Activated CD4-positive, alpha-beta T cell treated with anti-CD3 and anti-CD28 coated beads for 4 hours (primary cell): ENCODE measurements at places on chromosomes 7 and 10.

GRCh38 chr10:72081210-72081609 lies 7.1 kb downstream of the SPOCK2 start:
- no peak for DNase-seq

- no peak for DNase-seq
Observed at GRCh38 chr7:20798694-20799121, 12.0 kb upstream of the SP8 start.

GRCh38 chr7:4641667-4642467 lies 40.2 kb upstream of the FOXK1 start:
- DNase-seq = peak; percentile 96

DNA sequence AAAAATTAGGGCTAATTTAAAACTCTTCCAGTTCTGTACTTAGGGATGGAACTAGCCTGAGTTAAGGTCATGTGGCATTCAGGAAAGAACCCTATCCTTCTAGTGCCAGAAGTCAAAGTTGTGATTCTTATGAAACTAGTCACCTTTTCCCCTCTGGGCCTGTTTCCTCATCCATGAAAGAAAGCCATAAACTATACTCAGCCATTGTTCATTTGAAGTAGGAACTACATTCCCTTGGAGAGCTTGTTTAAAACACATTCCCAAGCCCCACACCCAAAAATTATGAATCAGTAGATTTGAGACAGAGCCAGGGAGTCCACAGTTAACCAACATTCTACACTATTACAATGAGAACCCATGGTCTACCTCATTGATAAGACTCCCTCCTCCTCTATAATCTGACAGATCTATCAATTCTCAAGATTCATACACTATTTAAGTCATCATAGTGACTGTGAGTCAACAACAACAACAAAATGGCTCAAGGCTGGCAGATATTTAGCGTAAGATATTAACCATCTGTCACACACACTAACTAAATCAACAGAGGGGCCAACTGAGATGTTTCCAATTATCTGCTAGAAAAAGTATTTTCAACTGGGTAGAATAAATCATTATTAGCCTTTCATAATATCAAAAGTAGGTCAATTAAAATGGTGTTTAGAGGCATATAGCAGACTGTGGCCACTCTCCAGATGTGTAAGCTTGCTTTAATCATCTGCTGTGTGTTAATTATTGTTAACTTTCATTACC lies 102.3 kb downstream of the SLC25A13 start:
- no peak for DNase-seq

GRCh38 chr7:24825931-24826661 lies 68.8 kb upstream of the GSDME start:
- DNase-seq = no peak

- no peak for DNase-seq
Observed at GRCh38 chr7:102721-103120, 89.7 kb upstream of the FAM20C start.

GRCh38 chr7:36277249-36277542 lies 112.5 kb upstream of the ANLN start:
- no peak for DNase-seq

DNA sequence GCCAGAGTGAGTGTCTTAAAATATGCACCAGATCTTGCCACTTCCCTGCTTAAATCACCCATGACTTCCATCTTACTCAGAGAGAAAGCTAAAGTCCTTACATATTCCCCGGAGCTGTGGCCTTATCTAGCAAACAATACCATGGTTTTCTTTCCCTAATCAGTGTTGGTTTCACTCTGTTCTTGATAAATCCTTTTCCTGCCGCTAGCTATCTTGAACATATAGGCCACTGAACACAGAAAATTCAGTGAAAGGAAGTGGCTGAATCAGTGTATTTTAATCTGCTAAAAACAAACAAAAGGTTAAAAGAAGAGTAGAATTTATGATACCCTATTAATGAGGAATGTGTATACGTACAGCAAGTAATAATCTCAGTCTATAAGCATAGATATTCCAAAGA lies 42.0 kb upstream of the JAZF1 start:
- no peak for DNase-seq

DNA sequence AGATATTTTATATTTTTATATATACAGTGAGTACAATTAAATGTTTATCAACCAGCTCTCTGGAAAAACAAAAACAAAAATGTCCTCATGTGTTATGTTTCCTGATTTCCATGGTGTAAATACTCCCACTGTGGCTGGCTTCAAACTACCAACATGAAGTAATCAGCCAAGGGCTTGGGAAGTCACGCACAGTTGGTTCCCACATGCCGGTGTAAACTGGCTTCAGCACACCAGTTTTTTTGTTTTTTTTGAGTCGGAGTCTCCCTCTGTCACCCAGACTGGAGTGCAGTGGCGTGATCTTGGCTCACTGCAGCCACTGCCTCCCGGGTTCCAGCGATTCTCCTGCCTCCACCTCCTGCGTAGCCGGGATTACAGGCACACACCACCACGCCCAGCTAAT lies 11.8 kb downstream of the OSBPL3 start:
- no peak for DNase-seq

- DNase-seq = no peak
Observed at GRCh38 chr7:77433901-77434300, 17.8 kb upstream of the GSAP start.

GRCh38 chr7:20284771-20285143 lies 45.9 kb upstream of the ITGB8 start:
- no peak for DNase-seq

- DNase-seq = no peak
Observed at GRCh38 chr10:46558392-46559185, 2.1 kb upstream of the GPRIN2 start.

DNA sequence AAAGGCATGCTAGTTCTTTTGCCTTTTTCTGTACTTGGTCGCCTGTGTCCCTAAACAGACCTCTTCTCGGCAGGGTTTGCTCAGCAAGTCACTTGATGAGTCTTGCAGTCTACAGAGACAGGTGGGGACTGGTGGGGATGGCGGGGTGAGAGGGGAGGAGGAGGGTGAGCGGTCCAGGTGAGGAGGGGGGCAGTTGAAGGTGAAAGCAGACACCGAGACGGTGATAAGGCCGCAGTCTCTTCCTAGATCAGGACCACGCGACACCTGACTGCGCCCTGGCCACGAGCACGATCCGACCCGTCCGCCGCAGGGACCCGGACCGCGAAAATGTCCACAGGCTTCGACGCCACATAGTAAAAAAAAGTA lies 566 bp downstream of the ASNS start:
- peak; percentile 48 for DNase-seq

- no peak for DNase-seq
Observed at GRCh38 chr10:109067031-109067430, 856.3 kb downstream of the XPNPEP1 start.

- DNase-seq = no peak
Observed at GRCh38 chr7:78279032-78279431, 480.5 kb downstream of the PHTF2 start.

DNA sequence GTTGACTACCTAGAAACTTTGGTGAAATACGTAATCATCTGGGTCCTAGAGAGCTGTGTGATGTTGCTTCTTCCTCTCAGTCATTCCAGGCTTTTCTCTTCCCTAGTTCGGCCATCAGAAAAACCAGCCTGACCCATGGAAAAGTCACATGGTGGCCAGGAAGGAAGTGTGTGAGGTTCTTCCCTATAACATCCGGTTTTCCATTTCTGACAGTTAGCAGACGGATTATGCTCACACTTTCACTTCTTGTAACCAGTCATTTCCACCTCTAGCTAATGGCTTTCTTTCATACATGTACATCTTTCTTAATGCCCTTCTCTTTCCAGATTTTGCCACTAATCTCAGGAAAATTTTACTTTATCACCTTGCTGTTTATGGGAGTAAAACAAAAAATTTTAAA lies 110.0 kb upstream of the GLCCI1 start:
- DNase-seq = no peak

DNA sequence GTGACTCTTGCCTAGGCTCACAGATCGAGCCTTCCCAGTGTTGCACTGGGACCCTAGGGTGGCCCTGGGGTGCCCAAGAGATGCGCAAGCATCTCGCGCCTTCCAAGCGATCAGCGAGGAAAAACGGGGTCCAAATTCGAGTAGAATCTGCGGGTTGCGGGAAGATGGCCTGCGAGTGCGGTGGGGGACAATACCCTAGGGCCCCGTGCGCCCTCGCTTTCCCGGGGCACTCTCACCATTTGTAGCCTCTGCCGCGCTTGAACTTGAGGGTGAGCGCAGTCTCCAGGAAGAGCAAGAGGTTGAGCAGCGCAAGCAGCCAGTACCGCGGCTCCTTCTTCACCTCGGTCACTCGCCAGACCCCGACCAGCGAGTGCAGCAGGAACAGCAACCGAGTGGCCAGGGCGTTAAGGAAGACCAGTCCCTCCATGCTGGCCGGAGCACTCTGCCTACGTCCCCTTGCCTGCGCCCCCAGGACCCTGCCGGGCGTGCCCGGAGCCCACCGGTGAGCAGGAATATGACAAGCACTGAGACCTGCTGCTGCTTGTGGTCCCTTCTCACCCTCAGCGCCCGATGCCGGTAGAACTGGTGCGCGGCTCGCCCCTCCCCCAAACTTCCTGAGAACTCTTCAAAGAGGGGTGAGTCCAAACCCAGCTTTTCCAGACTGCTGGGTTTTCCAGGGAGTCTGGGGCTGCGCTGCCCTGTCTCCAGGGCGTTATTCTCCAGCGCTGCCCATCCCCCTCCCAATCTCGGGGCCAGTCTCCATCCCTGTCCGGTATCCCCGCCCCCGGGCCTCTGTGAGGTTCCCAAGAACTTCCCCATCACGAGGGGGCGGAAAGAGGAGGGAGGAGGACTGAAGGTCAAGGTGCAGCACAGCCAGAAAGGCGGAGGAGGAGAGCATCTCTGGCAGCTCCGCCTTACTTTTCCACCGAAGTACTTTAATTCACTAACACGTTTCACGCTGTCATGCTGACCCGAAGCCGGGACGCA lies at the start of gene TMEM26:
Gene TMEM26 (minus strand): TSS at position 727 of the 987 bp plus-strand sequence. CDS start 300 bp downstream, at position 427.
- DNase-seq = no peak

GRCh38 chr10:128896963-128897362 lies 570.1 kb upstream of the MGMT start:
- DNase-seq = no peak

GRCh38 chr7:24192691-24193090 lies 91.3 kb upstream of the NPY start:
- no peak for DNase-seq

DNA sequence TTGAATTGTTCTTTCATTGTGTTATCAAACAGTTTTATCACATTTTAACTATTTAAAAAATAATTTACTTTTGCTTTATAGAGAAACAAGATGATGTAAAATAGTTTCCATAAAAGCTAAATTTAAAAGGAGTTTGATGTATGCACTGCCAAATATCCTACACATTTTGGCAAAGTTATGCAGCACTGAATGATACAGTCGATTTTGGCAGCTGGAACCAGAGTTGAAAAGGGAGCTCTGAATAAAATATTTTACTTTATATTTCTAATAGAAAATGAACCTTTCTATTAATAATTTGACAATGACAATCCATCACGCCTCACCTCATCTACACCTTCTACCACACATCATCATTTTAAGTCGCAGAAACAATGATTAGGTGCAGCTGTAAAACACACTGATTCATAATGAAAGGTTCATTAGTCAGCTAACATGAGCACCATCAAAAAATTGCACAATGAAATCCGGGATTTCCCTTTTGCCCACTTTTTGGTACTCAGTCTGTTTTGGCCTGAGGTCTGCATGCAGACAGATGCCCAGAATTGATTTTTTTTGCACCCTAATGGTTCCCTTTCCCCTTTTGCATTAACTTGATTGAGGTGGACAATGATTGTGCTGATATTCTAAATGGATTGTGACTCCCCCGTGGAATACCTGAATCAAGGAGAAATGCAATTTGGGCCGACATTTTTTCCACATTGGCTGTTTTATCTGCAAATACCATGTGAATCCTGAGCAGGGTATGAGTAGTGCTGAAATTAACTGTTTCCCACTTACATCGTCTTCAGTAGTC lies 105.8 kb downstream of the THSD7A start:
- DNase-seq = no peak

- DNase-seq = no peak
Observed at GRCh38 chr10:66836057-66836456, 89.8 kb upstream of the LRRTM3 start.

DNA sequence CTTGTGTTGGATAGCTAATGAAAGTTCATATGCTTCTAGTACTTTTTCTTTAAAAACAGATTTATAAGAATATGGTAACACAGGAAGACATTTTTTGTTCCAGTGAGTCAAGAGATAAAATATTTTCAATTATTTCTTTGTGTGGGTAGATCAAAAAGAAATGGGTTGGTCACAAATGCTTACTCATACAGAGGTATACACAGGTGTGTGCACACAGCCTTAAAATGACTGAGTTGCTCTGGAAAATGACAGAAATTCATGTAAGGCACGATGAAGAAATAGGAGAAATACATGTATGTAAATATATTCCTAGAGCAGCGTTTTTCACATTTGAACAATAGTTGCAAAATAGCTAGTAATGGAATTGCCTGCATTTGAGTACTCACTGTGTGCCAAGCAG lies 66.0 kb downstream of the ST7 start:
- no peak for DNase-seq

DNA sequence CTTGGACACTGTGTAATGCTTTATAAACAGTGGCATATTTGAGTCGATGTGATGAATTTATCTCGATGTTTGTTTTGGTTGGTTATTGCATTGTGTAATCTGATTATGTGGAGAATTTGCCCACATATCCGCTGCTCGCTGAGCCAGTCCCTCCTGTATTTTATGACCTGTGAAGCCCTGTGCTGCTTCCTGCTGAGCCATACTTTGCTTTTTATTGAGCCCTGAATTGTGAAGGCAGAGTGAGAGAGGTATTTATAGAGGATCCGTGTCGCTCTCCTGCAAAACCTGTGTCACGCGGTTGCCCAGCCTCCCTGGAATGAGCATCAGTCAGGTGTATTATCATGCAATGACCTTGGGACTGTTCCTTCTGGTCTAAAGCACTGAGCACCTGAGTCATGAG lies 253.7 kb downstream of the ARHGAP21 start:
- DNase-seq = no peak

GRCh38 chr10:1243486-1244234 lies 187.5 kb downstream of the WDR37 start:
- no peak for DNase-seq

DNA sequence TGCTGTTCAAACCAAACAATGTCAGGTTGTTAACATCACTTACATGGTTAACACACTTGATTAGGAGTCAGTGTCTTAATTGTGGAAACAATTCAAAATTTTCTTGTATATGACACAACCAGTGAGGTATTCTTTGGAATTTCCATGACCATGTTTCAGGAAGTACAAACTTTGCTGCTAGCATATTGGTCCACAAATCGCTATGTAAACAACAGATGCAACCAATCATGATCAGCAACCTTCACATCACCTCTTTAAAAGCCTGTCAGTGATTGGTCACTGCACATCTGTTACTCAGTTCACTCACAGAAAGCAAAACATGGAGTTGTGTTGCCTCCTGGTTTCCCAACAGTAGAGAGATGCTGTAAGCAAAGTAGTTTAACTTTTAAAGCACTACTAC lies 108.9 kb upstream of the FAM3C start:
- DNase-seq = no peak

- DNase-seq = no peak
Observed at GRCh38 chr7:41816111-41816510, 113.2 kb upstream of the INHBA start.

GRCh38 chr7:147311336-147311735 lies 1194.7 kb downstream of the CNTNAP2 start:
- no peak for DNase-seq
